MV-4-11 (cell line): ENCODE measurements at places on chromosomes 6 and 20.

DNA sequence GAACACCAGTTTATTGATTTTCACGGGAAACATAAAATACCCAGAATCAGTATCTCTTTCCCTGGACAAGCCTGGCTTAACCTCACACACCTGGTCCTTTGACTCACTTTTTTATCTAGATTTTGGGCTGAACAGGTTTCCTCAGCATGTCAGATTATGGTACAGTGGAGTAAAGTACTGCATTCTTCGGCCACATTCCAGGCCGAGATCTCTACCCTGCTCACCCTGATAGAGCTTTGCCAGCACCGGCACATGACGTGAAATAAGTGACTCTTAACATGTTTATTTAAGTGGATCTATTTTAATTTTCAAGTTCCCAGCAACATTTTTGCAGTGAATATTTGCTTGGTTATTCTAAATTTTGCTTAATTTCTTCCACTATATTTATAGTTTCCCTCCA, 79.0 kb upstream of the POPDC3 start:
- no peak for DNase-seq

DNA sequence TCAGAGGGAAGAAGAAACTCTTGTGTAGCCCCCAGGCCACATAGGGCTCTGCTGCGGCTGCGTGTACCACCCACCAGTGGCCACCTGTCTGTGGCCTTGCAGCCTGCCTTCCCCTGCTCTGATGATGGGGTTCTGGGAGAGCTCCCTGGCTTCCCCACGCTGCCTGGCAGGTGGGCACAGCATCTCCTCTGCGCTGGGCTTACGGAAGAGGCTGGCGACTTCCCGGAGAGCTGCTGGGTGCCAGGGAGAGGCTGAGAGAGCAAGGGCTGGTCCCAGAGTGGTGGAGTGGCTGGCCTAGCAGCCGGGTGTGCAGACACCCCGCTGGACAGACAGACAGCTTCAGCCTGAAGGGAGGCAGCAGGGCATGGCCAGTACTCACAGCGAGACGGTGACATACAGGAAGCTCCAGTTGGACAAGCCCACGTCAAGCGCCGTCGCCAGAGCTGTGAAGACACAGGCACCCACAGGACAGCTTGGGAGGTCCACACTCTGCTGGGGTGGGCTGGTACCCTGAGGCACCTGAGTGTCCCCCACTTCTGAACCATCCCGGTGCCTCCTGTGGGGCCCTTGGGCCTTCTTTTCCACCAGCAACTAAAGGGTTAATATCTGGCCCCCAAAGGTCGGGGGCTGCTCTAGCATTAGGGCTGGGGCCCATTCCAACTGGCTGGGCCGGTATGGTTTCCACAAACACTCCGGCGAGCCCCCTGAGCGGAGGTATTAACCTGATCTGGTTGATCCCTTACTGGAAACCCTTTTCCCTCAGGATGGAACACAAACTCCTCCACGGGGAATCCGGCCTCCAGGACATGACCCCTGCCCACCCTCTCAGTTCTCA, 48.1 kb upstream of the CDH22 start:
- no peak for DNase-seq

- DNase-seq = no peak
Measured at GRCh38 chr20:11156922-11157321, 483.1 kb upstream of the JAG1 start.

- DNase-seq = peak; percentile 99
Measured at GRCh38 chr6:137240168-137240567, 21.0 kb upstream of the IFNGR1 start.

DNA sequence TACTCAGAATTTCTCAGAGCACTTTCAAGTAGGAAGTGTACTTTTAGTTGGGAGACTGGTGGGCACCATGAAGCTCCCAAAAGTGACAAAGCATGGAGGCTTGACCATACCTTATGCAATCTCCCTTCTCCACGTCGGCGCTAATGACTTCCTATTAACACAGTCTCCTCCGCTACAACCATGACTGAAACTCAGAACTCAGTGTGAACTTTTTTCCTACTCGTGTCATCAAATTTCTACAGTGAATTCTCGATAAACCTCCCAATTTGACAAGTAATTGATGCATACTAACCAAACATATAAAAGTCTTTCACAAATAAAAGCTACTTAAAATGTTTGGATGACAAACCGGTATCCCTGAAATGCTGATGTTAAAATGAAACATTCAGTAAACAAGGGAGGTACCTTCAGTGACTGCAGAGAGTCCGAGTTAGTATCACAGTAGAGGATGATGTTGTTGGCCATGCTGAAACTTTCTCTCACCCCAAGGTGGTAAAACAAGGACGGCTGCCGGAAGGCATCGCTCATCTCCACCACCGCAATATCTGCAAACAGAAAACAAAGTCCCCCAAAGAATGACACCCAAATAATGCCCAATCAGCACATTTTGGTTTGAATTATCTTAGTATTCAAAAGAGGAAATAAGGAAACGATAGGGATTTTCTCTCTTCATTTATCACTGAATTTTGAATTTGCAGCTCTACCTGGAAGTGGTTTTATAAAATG, 72.1 kb downstream of the MAP3K5 start:
- DNase-seq = peak; percentile 66

GRCh38 chr6:168133168-168133561, 54.2 kb upstream of the FRMD1 start:
- no peak for DNase-seq

- no peak for DNase-seq
Measured at GRCh38 chr6:81777586-81778268, 25.2 kb upstream of the TENT5A start.

DNA sequence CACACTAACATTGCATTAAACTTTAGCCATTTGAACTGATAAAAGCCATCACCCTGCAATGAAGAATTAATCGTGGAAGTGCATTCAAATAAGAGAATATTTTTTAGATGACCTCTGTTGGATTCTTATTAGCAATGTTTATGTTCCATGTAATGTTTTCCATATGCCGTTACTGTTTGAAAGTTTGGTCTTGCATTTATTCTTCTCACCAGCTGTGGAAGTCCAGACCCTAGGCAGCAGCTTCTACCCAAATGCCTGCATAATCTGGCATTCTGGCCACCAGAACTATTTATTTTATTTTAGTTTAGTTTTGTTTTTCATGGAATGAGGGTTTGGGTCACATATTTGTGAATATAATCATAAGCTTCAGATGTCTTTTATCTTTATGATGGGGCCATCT, 140.4 kb downstream of the SAMD5 start:
- no peak for DNase-seq

GRCh38 chr6:101630941-101631340, 237.4 kb downstream of the GRIK2 start:
- no peak for DNase-seq

DNA sequence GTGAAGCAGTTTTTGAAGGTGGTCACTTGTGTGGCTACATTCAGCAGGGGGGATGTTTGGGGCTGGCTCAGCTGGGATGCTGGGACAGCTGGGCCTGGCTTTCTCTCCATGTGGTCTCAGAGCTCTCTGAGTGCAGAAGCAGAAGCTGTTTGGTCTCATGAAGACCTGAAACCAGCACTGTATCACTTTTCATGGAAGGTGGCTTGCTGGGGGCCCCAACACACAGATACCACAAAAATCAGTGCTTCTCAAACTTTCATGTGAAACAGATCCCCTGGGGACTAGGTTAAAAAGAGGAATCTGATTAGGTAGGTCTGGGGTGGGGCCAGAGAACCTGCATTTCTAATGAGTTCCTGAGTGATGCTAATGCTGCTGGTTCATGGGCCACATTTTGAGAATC, 347.3 kb downstream of the DHX35 start:
- DNase-seq = no peak

- DNase-seq = no peak
Measured at GRCh38 chr6:158938811-158939254, 61.2 kb downstream of the RSPH3 start.

DNA sequence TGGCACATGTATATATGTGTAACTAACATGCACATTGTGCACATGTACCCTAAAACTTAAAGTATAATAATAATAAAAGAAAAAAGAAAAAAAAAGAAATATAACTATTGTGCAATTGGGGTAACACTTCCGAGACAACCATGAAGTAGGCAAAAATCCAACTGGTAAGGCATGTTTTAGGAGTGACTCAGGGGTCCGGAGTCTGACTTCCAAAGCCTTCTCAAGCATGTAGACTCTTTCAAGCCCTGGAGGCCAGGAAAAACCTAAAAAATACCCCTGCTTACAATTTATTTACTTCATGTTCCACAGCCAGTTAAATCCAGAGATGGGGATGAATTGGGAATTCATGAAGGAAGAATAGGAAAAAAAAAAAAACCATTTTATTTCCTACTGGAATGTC, 161.3 kb upstream of the PHACTR1 start:
- no peak for DNase-seq

GRCh38 chr6:16762268-16762549, 949 bp upstream of the ATXN1 start:
- DNase-seq = no peak

DNA sequence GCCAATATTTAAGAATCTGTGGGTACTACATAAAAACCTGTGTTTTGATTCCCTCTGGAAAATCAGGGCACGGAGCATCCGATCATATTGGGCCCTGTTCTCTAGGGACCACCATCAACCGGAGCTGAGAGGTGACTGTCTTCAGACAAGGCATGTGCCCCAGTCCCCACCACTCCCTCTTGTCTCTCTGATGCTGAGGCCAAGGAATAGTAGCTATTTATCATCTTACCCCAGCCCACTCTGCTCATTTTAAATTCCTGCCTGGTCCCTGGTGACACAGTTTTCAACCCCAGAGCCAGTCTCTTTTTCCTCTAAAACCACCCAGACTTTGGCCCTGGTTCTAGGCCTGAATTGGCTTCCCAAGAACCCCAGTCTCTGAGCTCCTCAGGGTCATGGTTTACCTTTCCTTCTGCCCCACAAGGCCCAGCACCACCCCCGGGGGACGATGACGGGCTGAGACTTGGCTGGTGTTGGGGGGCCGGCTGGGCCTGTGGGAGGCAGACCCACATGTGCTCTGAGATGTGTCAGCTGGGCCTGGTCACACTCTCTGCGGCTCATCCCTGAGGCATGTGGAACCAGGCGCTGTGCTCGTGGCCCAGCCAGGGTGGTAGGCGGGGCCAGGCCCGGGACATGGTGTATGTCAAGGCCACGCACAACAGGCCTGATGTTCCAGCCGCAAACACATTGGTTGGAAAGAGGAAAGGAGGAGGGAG, 114.4 kb downstream of the CEBPB start:
- no peak for DNase-seq

GRCh38 chr6:33610779-33611732, 10.1 kb upstream of the ITPR3 start:
- no peak for DNase-seq

DNA sequence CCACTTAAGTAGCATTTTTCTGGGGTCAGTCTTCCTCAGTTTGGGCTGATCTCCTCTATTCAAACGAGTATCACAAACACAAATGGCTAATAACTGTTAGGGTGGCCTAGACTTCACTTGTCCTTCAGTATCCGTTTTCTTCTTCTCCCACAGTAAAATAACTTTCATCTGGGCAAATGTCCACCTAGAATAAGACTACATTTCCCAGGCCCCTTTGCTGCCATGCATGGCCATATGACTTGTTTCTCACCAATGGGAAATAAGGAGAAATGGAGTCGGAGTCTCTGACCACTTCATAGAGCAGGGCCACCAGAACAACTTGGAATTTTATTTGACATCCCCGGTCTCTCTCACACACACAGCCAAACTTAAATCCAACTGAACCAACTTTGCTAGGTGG, 51.4 kb downstream of the SULF2 start:
- no peak for DNase-seq

GRCh38 chr20:63434599-63435378, 37.7 kb downstream of the KCNQ2 start:
- peak; percentile 58 for DNase-seq

DNA sequence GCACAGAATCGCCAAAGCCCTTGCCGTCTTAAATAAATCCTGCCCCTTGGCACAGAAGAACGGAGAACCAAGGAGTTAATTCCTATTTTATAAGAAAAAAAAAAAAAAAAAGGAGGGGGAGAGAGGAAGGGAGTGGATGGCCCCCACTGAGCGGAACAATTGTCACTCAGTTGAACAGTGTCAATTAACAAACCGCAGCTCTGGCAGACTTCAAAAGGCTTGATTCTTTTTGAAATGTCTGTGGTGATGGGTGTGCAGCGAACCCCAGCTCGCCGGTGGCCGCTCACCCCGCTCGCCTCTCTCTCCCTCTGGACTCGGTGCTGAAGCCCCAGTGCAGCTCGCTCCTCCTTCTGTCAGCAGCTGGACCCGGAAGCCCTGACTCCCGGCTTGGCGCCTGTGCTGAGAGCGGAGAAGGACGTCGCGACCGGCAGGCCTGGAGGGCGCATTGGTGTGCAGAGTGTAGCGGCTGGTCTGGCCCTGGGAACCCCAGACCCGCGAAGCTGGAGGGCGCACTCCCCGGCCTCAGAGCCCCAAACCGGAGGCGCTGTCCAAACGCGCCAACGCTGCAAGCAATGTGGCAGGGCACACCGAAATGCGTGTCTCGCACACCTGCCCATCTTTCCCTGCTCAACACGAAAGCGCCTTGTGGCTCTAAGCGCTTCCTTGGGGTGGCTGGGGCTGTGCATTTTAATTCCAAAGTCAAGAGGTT, 3.4 kb downstream of the LINC00237 start:
- peak; percentile 48 for DNase-seq

DNA sequence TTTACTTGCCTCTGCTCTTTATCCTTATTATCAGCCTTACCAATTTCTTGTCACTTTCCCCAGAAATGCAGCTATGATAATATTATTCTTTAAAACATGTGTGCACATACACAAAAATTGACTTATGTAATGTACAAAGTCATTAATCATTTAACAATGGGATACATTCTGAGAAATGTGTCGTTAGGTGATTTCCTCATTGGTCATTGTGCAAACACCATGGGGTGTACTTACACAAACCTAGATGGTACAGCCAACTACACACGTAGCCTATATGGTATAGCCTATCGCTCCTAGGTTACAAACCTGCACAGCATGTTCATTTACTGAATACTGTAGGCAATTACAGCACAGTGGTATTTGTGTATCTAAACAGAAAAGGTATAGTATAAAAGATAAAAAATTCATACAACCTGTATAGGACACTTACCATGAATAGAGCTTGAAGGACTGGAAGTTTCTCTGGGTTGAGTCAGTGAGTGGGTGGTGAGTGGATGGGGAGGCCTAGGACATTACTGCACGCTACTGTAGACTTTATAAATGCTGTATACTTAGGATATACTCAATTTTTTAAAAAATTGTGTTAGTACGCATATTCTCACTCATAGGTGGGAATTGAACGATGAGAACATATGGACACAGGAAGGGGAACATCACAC, 56.9 kb downstream of the HIVEP1 start:
- peak; percentile 28 for DNase-seq
